ENCODE measurements at places on chromosomes 7 and 10.

GRCh38 chr7:1607696-1608095 is 37.9 kb upstream of the PSMG3 start:
- no peak for DNase-seq

DNA sequence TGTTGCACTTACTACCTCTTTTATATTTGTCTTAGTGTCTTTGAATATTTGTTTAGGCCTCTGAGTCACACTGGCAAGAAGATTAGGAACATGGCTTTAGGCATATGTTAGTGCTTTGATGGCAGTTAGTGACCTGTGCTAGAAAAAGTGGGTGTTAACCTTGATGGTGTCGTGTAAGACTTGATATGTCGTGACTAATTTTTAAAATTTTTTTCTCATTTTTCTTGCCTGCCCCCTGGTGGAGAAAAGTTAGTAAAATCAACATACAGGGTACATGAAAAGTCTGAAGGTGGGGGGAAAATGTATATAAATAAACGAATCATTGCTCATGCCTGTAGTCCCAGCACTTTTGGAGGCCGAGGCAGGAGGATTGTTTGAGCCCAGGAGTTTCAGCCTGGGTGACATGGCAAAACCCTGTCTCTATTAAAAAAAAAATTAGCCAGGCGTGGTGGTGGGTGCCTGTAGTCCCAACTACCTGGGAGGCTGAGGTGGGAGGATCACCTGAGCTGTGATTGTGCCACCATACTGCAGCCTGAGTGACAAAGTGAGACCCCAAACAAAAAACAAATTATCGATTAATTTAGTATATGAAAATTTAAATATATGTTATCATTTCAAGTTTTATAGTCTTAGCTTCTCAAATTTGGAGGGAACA is 44.6 kb downstream of the TAX1BP1 start:
- DNase-seq = no peak

DNA sequence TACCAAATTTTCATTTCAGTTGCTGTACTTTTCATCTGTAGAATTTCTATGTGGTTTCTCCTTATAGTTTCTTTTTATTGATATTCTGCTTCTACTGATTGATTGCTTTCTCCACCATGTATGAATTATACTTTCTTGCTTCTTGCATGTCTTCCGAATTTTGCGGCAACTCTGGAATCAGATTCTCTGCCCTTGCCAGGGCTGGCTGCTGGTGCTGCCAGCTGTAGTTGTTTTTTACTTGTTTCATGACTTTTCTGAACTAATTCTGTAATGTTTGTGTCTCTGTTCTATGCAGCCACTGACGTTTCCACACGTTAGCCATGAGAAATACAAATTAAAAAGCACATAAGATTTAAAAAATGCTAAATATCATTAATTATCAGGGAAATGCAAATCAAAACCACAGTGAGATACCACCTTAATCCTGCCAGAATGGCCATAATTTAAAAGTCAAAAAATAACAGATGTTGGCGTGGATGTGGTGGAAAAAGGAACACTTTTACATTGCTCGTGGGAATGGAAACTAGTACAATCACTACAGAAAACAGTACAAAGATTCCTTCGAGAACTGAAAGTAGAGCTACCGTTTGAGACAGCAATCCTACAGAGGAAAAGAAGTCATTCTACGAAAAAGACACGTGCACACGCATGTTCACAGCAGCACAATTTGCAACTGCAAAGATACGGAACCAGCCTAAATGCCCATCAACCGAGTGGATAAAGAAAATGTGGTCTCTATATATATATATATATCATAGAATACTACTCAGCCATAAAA is 51.5 kb downstream of the MAD1L1 start:
- DNase-seq = no peak

- no peak for DNase-seq
Observed at GRCh38 chr7:43843296-43843695, 26.0 kb downstream of the MRPS24 start.

DNA sequence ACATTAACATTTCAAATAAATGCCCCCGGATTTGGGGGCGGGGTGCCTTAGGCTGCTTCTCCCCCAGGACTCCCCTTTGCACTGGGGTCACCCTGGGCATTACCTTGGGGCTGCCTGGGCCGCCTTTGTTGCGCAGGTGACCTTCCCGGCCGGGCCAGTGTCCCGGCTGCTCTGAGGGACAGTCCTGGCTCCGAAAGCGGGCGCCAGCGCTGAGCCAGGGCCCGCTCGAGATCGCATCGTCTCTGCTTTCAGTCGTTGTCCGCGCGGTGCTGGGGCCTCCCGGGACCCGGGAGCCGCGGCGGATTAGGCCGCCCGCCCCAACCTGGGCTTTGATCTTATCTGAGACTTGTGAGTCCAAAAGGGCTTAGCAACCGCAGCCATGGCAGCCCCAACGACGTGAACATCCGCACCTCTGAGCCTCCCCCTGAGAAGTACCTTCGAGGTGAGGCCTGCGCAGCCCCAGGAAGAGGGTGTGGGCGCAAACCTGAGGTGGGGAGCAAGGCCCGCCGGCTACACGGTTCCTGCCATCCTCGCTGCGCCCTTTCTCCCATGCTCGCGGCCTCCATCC is 14.8 kb upstream of the WAPL start:
- DNase-seq = no peak

GRCh38 chr7:77697535-77697831 is 1.2 kb downstream of the RSBN1L start:
- DNase-seq = no peak

Measured in cortex of kidney (tissue), 1 donor.